Liver (tissue), 10 donors: ENCODE measurements at places on chromosomes 7 and 10.

- DNase-seq: peak; percentile 86
These were observed at the start of gene CUL1 for GRCh38 chr7:148698397-148699023. Gene CUL1 (plus strand): TSS chr7:148698903. CDS start chr7:148730123, 31,220 bp downstream.

- no peak for DNase-seq
These were observed 51.6 kb upstream of the CREB5 start for GRCh38 chr7:28360739-28361138.

- no peak for DNase-seq
These were observed 32.0 kb upstream of the ABCB4 start for GRCh38 chr7:87507446-87507845.

DNA sequence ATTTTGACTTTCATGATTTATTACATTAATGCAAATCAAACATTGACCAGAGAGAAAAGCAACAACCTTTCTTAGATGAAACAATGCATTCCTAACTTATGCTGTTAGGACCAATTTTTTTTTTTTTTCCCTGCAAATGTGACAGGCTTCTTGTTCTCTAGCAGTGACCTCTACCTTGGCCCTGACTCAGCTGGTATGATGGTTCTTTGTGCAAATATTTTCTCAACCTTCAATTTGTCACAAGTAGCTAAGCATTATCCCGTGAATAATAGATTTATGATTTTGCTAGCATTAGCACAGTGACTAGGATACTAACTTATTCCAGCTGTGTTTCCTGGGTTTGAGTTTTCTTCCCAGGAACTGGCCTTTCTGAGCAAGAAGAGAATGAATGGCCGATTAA is 64.9 kb downstream of the PPP1R9A start:
- no peak for DNase-seq

DNA sequence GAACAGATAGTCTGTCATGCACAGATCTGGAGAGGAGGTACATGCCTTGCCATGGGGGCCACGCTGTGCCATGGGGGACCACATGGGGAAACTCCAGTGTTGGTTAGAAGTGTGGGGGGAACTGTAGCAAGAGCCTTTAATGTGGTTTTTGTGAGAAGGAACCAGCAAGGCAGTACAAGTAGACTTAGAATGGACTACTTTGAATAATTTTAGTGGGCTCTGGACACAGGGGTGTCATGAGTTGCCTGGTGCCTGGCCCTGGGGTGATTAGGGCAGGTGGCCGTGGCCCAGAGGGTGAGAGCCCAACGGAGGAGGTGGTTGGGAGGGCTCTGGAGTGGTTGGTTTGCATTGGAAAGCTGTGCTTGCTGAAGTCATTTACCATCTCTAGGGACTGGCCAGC is 77.2 kb downstream of the CXCL12 start:
- DNase-seq: no peak

DNA sequence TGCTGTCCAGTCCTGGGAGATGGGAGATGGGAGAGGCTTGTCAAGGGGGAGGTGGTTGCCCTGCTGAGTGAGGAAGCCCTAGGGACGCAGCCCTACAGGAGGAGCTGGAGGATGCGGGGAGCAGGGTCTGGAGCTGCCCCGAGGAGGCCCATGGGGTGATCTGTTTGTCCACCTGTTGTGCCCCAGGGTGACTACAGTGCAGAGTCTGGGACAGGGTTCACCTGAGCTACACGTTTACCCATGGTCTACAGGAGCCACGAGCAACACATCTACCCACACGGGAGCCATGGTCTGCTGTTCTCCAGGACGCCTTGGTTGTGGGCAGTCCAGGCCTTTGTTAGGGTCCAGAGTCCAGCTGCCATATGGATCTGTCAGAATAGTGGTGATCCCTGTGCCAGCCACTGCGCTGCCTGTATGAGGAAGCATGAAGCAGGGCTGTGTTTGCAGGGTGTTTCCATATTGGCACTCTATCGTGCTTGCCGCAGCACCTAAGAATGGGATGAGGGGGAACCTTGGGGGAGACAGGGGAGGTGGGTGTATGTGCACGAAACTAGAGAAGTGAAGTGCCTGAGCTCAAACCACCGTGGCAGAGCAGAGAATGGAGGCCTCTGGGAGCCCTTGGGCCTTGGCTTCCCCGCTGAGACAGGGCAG is 23.7 kb downstream of the ZNF775 start:
- no peak for DNase-seq

DNA sequence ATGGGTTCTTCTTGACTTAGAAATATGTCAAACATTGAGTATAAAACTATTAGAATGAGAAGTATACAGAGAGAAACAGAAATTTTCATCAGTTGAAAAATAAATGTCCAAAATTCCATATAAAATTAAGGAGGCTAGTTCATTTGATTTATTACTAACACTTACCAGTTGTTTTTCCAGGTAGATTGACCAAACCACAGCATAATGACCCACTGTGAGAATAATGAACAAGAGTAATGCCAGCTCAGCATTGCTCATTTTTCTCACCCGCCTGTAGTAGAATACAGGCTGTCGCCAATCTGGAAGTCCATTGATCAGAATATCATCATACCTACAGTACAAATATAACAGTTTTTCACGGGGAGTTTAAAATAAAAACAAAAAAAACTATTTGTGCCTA is 82.9 kb downstream of the DNAJC1 start:
- no peak for DNase-seq

DNA sequence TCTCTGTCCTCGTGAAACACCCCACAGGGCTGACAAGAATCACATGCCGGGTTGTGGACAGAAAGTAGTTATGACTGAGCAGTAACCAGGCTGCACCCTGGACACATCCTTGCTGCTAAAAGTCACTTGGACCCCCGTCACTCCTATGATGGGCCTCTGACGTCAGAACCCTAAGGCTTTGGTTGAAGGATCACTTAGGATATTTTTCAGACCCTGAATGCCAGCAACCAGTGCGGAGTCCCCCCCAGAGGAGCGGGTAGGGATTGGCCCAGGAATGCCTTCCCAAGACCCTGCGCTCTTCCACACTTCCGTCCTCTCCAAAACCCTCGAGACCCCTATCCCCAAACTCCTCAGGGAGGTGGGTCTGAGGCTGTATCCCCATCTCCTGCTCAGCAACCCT is 52.1 kb downstream of the CFAP46 start:
- DNase-seq: no peak

DNA sequence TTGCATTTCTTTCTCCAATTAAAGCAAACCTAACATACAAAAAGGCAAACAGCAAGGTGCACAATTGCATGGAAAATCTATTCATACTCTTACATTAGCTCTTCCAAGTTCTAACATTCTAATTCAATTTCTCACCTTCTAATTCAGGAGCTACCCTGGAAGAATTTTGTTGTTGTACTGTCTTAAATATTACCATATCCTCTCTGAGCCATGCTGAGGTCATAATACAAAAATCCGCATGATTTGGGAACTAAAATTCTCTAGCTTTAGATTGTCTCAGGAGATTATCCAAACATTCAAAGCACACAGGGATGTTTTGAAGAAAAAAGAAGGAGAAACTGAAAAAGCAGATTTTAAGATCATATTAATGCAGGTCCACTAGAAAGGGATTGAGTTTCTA is 229.9 kb downstream of the KIAA1217 start:
- no peak for DNase-seq

- DNase-seq: no peak
These were observed 115.4 kb downstream of the TEX36 start for GRCh38 chr10:125567529-125567928.

- no peak for DNase-seq
These were observed 322.4 kb upstream of the GHITM start for GRCh38 chr10:83816942-83817341.

- no peak for DNase-seq
These were observed 242.6 kb downstream of the TWIST1 start for GRCh38 chr7:18874880-18875279.

GRCh38 chr7:7554649-7555575 is 11.8 kb upstream of the MIOS start:
- DNase-seq: no peak

GRCh38 chr10:123995461-123996131 is 97.8 kb downstream of the CHST15 start:
- no peak for DNase-seq

DNA sequence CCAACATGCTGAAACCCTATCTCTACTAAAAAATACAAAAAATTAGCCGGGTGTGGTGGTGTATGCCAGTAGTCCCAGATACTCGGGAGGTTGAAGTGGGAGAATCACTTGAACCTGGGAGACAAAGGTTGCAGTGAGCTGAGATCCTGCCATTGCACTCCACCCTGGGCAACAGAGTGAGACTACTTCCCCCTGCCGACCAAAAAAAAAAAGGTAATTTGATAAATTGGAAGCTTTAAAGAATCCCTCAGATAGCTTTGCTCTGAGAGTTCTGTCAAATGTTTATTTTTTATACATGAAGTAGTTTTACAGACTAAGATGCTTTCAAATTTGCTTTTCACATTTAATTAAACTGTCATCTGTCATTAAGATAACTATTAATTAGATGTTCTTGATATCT is 563.3 kb upstream of the LRRTM3 start:
- no peak for DNase-seq

- no peak for DNase-seq
These were observed 352.2 kb downstream of the TFEC start for GRCh38 chr7:115678086-115678982.

- no peak for DNase-seq
These were observed 786 bp downstream of the ATP5F1C start for GRCh38 chr10:7788639-7789286.

DNA sequence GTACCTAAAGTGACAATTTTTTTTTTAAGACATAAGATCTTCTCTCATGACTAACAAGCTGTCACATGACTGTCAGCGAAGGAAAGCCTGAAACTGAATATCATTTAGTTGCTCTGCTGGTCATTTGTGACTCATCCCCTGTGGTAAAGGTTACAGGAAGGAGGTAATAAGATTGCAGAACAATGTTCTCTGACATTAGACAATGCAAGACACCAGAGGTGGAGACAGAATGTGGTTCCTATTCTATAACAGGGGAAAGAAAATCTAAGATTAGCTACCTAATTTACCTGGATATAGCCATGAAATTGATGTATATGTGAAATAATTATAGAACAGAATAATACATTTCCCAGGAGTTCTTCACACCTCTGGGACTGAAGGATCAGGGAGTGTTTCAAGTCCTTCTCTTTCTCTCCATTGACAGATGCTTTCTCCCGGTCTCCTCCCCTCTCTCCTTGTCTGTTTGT is 47.7 kb downstream of the LRGUK start:
- no peak for DNase-seq

- DNase-seq: no peak
These were observed 69.8 kb downstream of the ORC5 start for GRCh38 chr7:104137971-104138370.

DNA sequence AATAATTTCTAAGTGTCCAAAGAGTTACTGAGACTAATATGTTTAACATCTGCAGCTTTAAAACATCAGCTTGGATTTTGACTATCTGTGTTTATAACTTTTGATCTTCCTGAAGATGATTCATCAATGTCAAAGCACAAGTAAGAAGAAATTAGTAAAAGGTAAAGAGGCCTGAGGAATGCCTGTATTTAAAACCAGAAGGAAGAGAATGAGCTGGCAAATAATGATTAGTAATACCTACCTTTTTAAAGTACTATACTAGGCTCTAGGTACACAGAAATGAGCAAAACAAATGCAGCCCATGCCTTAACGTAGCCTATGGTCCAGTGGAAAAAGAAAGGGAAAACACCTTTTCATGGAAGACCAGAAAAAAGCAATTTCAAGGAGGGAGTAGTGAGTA is 158.0 kb downstream of the KCND2 start:
- DNase-seq: no peak

- DNase-seq: no peak
These were observed 80.5 kb upstream of the PRKG1 start for GRCh38 chr10:50993771-50994251.

- no peak for DNase-seq
These were observed 41.5 kb downstream of the GATA3 start for GRCh38 chr10:8095959-8096358.

DNA sequence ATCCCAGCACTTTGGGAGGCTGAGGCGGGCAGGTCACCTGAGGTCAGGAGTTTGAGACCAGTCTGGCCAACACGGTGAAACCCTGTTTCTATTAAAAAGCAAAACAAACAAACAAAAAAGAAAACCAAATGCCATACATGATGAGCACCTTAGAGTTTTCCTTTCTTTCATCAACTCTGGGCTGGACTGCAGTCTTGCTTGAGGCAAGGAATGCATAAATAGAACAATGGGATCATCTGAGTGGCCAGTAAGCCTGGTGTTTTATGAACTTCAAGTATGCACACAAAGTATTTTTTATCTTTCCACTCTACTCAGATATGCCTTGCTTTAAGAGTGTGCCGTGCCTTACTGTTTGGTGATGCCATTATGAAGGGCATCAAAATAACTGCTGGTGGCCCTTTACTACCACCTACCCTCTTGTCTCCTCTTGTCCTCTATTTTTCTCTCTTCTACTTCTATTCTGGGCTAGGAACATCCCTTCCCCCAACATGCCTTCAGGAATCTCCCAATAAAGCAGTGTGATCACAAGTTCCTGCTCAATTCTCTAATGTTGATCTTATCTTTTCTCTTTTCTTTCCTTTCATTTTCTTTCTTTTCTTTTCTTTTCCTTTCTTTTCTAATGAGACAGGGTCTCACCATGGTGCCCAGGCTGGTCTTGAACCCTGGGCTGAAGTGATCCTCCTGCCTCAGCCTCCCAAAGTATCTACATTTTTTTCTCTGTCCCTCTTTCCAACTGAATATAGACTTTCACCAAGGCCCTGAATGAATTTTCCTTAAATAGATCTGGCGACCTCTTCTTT is 10.2 kb downstream of the SCD start:
- DNase-seq: no peak
